CD14-positive monocyte (primary cell): ENCODE measurements at places on chromosomes 1 and 21. TPM values are rescaled to one million over a fixed set of nuclear protein-coding genes. Genes with fewer than 3 reads are reported as not detected.

Gene TRIM45
- polyA plus RNA-seq = 0.34 and 1.4 TPM in 2 replicates

Gene DCST1
- not detected for polyA plus RNA-seq

Gene SELP
- polyA plus RNA-seq = 1.4 TPM

Gene CDA
- 217 TPM for polyA plus RNA-seq

Gene CAMSAP2
- polyA plus RNA-seq = 0.33 and 1.3 TPM in 2 replicates

Gene UBAP2L
- polyA plus RNA-seq = 46.8 TPM

Gene CENPL
- 0.24 and 0.49 TPM in 2 replicates for polyA plus RNA-seq

Gene CD164L2
- polyA plus RNA-seq = not detected

Gene TMEM54
- polyA plus RNA-seq = 0.08 TPM in 1 of 2 replicates, not detected in the other

Gene MPC2
- polyA plus RNA-seq = 59.4 TPM

Gene ASPM
- polyA plus RNA-seq = 0.01 TPM in 1 of 2 replicates, not detected in the other

Gene C1QB
- 15.4 and 24.8 TPM in 2 replicates for polyA plus RNA-seq

Gene KLF17
- polyA plus RNA-seq = not detected

Gene CELA2A
- not detected for polyA plus RNA-seq

Gene TMEM269
- not detected for polyA plus RNA-seq

Gene PLA2G2C
- polyA plus RNA-seq = 0.07 TPM

Gene CELA3A
- not detected for polyA plus RNA-seq

Gene RHD
- polyA plus RNA-seq = not detected

Gene ADCY10
- polyA plus RNA-seq = not detected

Gene OLIG2
- not detected for polyA plus RNA-seq

Gene GPR3
- 1.9 and 2.7 TPM in 2 replicates for polyA plus RNA-seq

Gene ADAM30
- polyA plus RNA-seq = not detected
